Hepatocyte (in vitro differentiated cells): ENCODE measurements at places on chromosomes 12 and 14. TPM values are rescaled to one million over a fixed set of nuclear protein-coding genes. Genes with fewer than 3 reads are reported as not detected.

The NAV3 gene
- total RNA-seq: 6.6 and 9.2 TPM in 2 replicates

The TIMELESS gene
- 7.9 and 9.6 TPM in 2 replicates for total RNA-seq

The CELA1 gene
- not detected in 2 replicates for total RNA-seq

The AHNAK2 gene
- 4.6 and 5.9 TPM in 2 replicates for total RNA-seq

The KIF26A gene
- total RNA-seq: 5.0 and 6.1 TPM in 2 replicates

The TCL1B gene
- total RNA-seq: 0.50 TPM in 1 of 2 replicates, not detected in the other

The GRIN2B gene
- 0.04 and 0.60 TPM in 2 replicates for total RNA-seq

The SIX6 gene
- total RNA-seq: not detected in 2 replicates

The EIF2B2 gene
- total RNA-seq: 35.7 and 45.2 TPM in 2 replicates

- no peaks in the 10 kb centered on the region for H3K27me3 ChIP-seq
- H3K4me3 ChIP-seq: no peak overlapping the region
- H3K27ac ChIP-seq: no peak overlapping the region
- peaks cover 4% of the 10 kb centered on the region for H3K4me1 ChIP-seq
Observed at GRCh38 chr12:109600481-109600880, 26.9 kb downstream of the MVK start.

DNA sequence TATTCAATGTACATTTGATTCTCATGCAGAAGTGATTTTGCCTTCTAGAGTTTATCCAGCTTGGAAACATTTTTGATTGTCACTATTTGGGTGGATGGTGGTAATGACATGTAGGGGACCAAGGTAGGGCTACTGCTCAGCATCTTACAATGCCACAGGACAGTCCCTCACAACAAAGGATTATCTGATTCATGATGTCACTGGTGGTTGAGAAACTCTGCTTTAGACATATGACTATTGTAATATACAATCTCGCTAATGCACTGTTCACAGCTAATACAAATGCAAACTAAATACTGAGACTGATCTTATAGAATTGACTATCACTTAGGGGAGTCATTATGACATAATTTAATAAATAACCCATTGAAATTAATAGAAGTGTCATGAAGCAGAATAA lies 60.4 kb upstream of the BTG1 start:
- no peaks in the 10 kb centered on the region for H3K27me3 ChIP-seq
- no peaks in the 10 kb centered on the region for H3K36me3 ChIP-seq
- no peak overlapping the region for H3K27ac ChIP-seq
- H3K4me3 ChIP-seq: no peak overlapping the region
- H3K4me1 ChIP-seq: peaks cover 4% of the 10 kb centered on the region

GRCh38 chr14:58356268-58356667 lies 39.5 kb upstream of the TOMM20L start:
- H3K36me3 ChIP-seq: no peaks in the 10 kb centered on the region
- H3K4me1 ChIP-seq: no peaks in the 10 kb centered on the region
- no peaks in the 10 kb centered on the region for H3K27me3 ChIP-seq
- no peak for DNase-seq
- H3K27ac ChIP-seq: peak overlapping the region; percentile 67

DNA sequence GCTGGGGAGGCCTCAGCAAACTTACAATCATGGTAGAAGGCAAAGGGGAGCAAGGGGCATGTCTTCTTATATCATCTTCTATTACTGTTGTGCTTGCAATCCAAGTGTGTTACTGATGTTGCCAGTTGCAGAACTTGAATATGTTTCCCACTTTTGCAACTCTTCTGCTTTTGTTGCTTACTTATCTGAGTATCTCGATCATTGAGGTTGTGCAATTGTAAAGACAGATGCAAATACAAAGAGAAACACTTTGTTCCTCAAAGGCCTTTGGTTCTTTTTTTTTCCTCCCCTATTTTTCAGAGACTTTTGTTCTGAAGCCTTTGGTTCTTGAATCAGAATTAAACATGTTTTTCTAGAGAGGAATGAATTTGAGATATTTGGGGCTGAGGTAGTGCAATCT lies 3.7 kb upstream of the COX8C start:
- DNase-seq: no peak
- no peak overlapping the region for H3K27ac ChIP-seq
- H3K4me1 ChIP-seq: no peaks in the 10 kb centered on the region
- no peaks in the 10 kb centered on the region for H3K27me3 ChIP-seq
- H3K4me3 ChIP-seq: no peak overlapping the region

DNA sequence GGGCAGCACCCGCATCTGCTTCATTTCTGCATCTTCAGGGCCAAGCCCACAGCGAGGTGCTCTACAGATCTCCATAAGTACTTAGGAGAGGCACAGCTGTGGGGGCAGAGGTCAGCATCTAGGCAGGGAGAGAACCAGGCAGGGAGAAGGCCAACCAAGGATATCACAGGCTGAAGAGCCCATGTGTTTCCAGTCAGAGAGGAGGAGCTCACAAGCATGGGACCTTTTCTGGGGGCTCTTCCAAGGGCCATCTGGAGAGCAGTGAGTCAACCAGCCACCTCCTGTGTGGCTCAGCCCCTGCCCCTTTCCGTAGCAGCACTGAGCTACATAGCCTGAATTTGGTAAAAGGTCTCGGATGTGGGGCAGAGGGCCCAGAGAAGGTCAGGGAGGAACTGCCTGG lies 78.5 kb downstream of the ARL6IP4 start:
- H3K36me3 ChIP-seq: no peaks in the 10 kb centered on the region
- H3K4me1 ChIP-seq: peaks cover 17% of the 10 kb centered on the region
- no peak overlapping the region for H3K4me3 ChIP-seq
- DNase-seq: no peak
- no peaks in the 10 kb centered on the region for H3K27me3 ChIP-seq
- no peak overlapping the region for H3K27ac ChIP-seq

DNA sequence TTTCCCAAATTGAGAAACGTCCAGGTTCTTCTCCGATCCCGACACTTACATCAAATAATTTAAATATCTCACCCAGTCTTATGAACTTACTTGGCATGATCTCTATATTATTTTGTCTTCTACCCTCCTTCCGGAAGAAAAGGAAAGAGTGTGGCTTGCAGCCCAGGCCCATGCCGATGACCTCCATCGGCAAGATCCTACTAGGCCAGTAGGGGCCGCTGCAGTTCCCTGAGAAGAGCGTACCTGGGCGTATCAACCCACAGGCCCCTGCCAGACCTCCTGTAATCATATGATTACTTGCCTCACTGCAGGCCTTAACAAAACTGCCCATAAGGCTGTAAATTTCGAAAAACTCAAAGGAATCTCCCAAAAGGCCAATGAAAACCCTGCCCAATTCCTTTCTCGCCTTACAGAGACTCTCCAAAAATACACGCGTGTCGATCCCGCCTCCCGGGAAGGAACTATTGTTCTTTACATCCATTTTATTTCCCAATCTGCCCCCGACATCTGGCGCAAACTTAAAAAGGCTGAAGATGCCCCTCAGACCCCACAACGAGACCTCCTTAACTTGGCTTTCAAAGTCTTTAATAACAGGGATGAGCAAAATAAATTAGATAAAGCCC lies 69.6 kb downstream of the MOK start:
- H3K4me1 ChIP-seq: no peaks in the 10 kb centered on the region
- H3K4me3 ChIP-seq: no peak overlapping the region
- no peaks in the 10 kb centered on the region for H3K27me3 ChIP-seq
- H3K36me3 ChIP-seq: no peaks in the 10 kb centered on the region
- DNase-seq: peak; percentile 92
- no peak overlapping the region for H3K27ac ChIP-seq

GRCh38 chr12:19186722-19187661 lies 57.5 kb downstream of the PLEKHA5 start:
- H3K4me1 ChIP-seq: peaks cover 9% of the 10 kb centered on the region
- no peak overlapping the region for H3K4me3 ChIP-seq
- no peaks in the 10 kb centered on the region for H3K36me3 ChIP-seq
- H3K27ac ChIP-seq: no peak overlapping the region
- DNase-seq: peak; percentile 69
- H3K27me3 ChIP-seq: no peaks in the 10 kb centered on the region

DNA sequence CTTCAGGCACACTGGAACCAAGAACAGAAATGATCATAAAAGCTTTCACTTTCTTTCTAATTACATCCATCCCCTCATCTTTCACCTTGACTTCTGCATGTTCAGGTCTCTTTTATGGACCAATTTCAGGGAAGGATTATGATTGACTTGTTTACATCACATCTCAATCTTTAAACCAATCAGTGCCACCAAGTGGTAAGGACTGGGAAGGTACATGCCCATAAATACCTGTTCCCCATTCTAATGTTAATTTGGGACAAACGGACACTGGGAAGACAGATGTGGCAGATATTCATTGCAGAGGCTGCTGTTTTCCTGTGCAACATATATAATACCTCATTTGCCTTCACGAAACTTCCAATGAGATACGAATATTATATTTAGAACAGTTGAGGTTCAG lies 978.1 kb downstream of the GALC start:
- DNase-seq: no peak
- H3K4me1 ChIP-seq: no peaks in the 10 kb centered on the region
- no peak overlapping the region for H3K4me3 ChIP-seq

DNA sequence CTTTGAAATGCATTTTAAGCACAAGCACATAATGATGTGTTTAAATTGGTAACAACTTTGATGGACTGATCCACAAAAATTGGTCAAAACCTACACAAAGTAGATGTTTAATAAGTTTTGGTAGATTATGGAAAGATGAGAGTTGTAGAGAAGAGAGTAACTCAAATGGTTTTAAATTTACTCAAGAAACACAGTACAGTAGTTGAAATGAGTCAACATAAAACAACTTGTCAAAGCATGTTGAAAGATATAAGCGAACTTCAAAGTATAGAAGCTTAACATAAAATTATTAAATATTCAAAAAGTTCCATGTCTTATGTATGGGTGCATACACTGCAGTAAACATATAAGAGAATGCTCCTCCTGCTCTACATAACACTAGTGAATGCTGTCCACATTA lies 49.4 kb downstream of the KITLG start:
- H3K4me3 ChIP-seq: no peak overlapping the region
- DNase-seq: no peak
- no peaks in the 10 kb centered on the region for H3K36me3 ChIP-seq
- no peak overlapping the region for H3K27ac ChIP-seq

- peaks cover 28% of the 10 kb centered on the region for H3K4me1 ChIP-seq
- H3K27me3 ChIP-seq: no peaks in the 10 kb centered on the region
- peak; percentile 67 for DNase-seq
- no peak overlapping the region for H3K4me3 ChIP-seq
- no peaks in the 10 kb centered on the region for H3K36me3 ChIP-seq
Observed at GRCh38 chr14:67583711-67584644, 16.1 kb downstream of the PIGH start.

GRCh38 chr12:75890141-75890540 lies 141.4 kb downstream of the PHLDA1 start:
- no peak for DNase-seq
- no peak overlapping the region for H3K27ac ChIP-seq
- no peak overlapping the region for H3K4me3 ChIP-seq
- no peaks in the 10 kb centered on the region for H3K4me1 ChIP-seq

DNA sequence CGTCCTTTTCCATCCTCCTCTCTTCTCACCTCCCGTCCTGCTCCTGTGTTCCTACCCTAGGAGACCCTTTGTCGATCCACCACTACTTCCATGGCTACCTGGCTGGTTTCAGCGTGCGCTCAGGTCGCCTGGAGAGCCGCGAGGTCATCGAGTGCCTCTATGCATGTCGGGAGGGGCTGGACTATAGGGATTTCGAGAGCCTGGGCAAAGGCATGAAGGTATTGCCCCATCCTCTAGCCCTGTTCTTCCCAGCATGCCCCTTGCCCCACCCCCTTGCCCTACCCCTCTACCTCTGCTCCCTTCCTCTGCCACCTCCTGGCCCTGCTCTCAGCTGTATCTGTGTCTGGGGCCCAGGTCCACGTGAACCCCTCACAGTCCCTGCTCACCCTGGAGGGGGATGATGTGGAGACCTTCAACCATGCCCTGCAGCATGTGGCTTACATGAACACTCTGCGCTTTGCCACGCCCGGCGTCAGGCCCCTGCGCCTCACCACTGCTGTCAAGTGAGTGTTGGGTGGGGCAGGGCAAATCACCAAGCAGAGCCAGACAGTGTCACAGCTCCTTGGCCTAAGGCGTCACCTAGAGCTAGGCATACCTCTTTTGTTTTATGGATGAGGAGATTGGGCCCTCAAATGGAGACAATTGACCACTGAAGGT lies 12.8 kb downstream of the CLSTN3 start:
- no peak overlapping the region for H3K4me3 ChIP-seq
- H3K27me3 ChIP-seq: no peaks in the 10 kb centered on the region
- H3K27ac ChIP-seq: no peak overlapping the region
- no peak for DNase-seq
- H3K4me1 ChIP-seq: no peaks in the 10 kb centered on the region
- H3K36me3 ChIP-seq: no peaks in the 10 kb centered on the region

GRCh38 chr12:54377797-54378515 lies 6.6 kb downstream of the ZNF385A start:
- no peaks in the 10 kb centered on the region for H3K36me3 ChIP-seq
- no peak for DNase-seq
- H3K4me1 ChIP-seq: peaks cover 4% of the 10 kb centered on the region

- no peak overlapping the region for H3K4me3 ChIP-seq
- peaks cover 25% of the 10 kb centered on the region for H3K4me1 ChIP-seq
- H3K27ac ChIP-seq: no peak overlapping the region
- no peaks in the 10 kb centered on the region for H3K27me3 ChIP-seq
Observed at GRCh38 chr14:61533513-61534255, 161.6 kb upstream of the HIF1A start.

DNA sequence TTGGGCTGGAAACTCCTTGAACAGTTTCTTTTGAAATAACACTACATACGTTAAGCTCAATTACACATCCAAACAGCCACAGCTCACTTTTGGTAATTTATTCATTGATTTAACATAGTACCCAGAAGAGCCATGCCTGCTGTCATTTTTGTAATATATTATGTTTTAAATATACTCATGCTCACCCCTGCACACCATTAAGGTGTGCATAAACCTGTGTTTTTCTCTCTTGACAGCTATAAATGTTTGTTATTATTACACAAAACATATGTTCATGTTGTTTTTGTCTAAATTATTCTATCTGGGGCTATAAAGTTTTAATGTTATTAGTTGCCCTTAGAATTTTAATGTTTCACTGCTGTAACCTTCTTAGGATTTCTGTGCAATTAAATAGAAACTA lies 296.1 kb downstream of the AKAP6 start:
- no peaks in the 10 kb centered on the region for H3K27me3 ChIP-seq
- no peaks in the 10 kb centered on the region for H3K36me3 ChIP-seq
- H3K4me3 ChIP-seq: no peak overlapping the region
- no peak for DNase-seq
- no peak overlapping the region for H3K27ac ChIP-seq
- H3K4me1 ChIP-seq: no peaks in the 10 kb centered on the region

DNA sequence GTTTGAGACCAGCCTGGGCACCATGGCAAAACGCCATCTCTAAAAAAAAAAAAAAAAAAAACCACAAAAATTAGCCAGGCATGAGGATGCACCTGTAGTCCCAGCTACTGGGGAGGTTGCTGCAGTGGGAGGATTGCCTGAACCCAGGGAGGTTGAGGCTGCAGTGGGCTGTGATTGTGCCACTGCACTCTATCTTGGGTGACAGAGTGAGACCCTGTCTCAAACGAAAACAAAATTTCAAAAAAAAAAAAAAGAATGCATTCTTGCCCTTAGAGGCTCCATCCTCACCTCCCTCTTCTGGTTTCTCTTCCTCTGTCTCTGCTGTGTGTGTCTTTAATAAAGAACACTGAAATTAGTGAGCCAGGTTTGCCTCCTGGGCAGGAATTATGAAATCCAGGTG lies 107.8 kb downstream of the VCPKMT start:
- H3K4me1 ChIP-seq: peaks cover 11% of the 10 kb centered on the region
- H3K4me3 ChIP-seq: no peak overlapping the region
- H3K27me3 ChIP-seq: no peaks in the 10 kb centered on the region
- DNase-seq: no peak
- H3K27ac ChIP-seq: no peak overlapping the region
